Aorta (tissue), 5 donors: ENCODE measurements at places on chromosomes 7 and 10. TPM values are rescaled to one million over a fixed set of nuclear protein-coding genes. Genes with fewer than 3 reads are reported as not detected.
A peak's percentile ranks its signal among the peaks of the same experiment; 100 is the strongest.

C7orf57 gene
- not detected for polyA plus RNA-seq

NYAP1 gene
- polyA plus RNA-seq, result 0.18 TPM

- no peak overlapping the region for H3K27ac ChIP-seq
- no peaks in the 10 kb centered on the region for H3K36me3 ChIP-seq
- DNase-seq, result no peak
Measured at GRCh38 chr10:34612446-34612845, 202.7 kb downstream of the PARD3 start.

DNA sequence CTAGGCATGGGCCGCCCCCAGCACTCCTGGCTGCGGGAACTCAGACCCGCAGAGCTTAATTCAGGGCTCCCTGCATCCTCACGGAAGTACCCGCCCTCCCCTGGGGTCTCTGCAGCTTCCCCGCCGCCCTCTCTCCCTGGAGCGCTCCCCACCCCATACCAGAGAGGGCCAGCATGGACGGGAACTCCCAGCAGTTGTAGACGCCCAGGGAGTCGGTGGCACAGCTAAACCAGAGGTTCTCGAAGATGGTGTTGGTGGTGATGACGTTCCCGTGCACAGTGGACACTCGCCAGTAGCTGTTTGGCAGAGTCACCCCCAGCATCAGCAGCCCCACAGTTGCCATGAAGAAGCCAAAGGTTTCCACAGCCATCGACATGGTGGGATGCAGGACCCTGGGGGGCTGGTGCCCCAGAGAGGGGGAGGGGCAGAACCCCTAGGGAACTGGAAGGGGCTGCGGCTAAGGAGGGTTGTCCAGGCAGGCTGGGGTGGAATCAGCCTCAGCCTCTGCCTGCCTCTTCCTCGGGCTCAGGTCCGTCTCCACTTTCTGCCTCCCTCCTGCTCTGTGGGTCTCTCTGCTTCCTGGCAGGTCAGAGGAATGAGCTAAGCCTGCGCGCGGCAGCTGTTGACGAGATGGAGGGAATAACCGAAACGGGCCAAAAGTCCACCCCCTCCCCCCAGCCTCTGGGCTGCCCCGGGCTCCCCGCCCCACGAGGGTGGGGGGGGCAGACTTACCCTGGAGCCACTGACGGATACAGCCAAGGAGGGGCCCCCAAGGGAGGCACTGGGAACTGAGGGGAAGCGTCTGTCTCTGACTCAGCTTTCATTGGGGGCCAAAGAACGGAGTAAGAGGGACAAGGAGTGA lies at the start of gene CLDN15:
Gene CLDN15 (minus strand): TSS at position 597 of the 862 bp plus-strand sequence. CDS start 221 bp downstream, at position 376.
- H3K4me3 ChIP-seq, result no peak within 1 kb of the TSS
- no peaks in the 10 kb centered on the region for H3K36me3 ChIP-seq
- no peaks in the 10 kb centered on the region for H3K27me3 ChIP-seq
- no peaks in the 10 kb centered on the region for H3K4me1 ChIP-seq
- peak; percentile 72 for DNase-seq

GRCh38 chr10:101858723-101859500 lies 15.3 kb upstream of the KCNIP2 start:
- H3K4me3 ChIP-seq, result no peak overlapping the region
- H3K27me3 ChIP-seq, result no peaks in the 10 kb centered on the region
- no peaks in the 10 kb centered on the region for H3K4me1 ChIP-seq
- DNase-seq, result no peak
- H3K36me3 ChIP-seq, result no peaks in the 10 kb centered on the region

DNA sequence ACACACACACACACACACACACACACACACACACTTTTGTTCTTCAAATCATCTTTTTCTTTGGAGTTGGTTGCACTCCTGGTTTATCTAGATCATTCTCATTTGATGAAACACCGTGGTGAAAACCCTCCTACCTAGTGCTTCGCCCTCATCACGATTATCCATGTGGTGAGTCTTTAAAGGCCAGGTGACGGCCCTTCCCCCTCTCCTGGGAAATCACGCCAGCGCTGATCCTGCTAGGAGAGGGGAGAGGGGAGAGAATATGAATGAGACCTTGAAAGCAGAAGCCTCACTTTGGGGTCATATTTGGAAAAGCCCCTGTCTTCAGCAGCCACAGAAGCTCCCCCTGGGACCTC lies 103.9 kb upstream of the LRRC4 start:
- H3K4me3 ChIP-seq, result no peak overlapping the region
- H3K27me3 ChIP-seq, result no peaks in the 10 kb centered on the region
- no peaks in the 10 kb centered on the region for H3K36me3 ChIP-seq

- no peaks in the 10 kb centered on the region for H3K27me3 ChIP-seq
- DNase-seq, result peak; percentile 36
- H3K4me1 ChIP-seq, result no peaks in the 10 kb centered on the region
- no peaks in the 10 kb centered on the region for H3K36me3 ChIP-seq
- no peak overlapping the region for H3K4me3 ChIP-seq
- H3K27ac ChIP-seq, result no peak overlapping the region
Measured at GRCh38 chr10:130040817-130041330, 69.8 kb downstream of the C10orf143 start.

- DNase-seq, result no peak
- no peak overlapping the region for H3K27ac ChIP-seq
- no peak overlapping the region for H3K4me3 ChIP-seq
- H3K36me3 ChIP-seq, result no peaks in the 10 kb centered on the region
- no peaks in the 10 kb centered on the region for H3K4me1 ChIP-seq
Measured at GRCh38 chr7:130593033-130593432, 75.5 kb downstream of the COPG2 start.

GRCh38 chr10:28845009-28845682 lies 167.8 kb downstream of the BAMBI start:
- H3K4me3 ChIP-seq, result no peak overlapping the region
- H3K27ac ChIP-seq, result no peak overlapping the region
- DNase-seq, result no peak
- peaks cover 2% of the 10 kb centered on the region for H3K4me1 ChIP-seq
- H3K36me3 ChIP-seq, result no peaks in the 10 kb centered on the region
